ENCODE measurements at places on chromosomes 2 and 18. TPM values are rescaled to one million over a fixed set of nuclear protein-coding genes. Genes with fewer than 3 reads are reported as not detected.

DNA sequence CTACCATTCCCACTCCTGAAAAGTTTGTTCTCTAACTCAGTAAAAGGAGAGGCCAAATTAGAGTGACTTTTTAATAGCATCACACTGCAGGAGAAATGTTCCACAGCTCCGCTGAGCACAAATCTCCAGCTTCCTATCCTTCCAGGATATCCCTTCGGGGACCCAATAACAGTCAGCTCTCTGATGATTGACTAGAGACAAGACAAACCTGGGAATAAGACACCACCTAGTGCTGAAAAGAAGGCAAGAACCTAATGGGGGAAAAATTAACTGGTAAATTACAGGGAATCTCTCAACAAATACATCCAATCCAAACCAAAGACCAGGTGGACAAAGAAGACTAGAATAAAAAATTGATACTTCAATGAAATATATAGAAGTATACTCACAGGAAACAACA lies 977.1 kb upstream of the SOX11 start:
- DNase-seq, result no peak

GRCh38 chr2:204219196-204219595 lies 282.6 kb downstream of the ICOS start:
- DNase-seq, result no peak

DNA sequence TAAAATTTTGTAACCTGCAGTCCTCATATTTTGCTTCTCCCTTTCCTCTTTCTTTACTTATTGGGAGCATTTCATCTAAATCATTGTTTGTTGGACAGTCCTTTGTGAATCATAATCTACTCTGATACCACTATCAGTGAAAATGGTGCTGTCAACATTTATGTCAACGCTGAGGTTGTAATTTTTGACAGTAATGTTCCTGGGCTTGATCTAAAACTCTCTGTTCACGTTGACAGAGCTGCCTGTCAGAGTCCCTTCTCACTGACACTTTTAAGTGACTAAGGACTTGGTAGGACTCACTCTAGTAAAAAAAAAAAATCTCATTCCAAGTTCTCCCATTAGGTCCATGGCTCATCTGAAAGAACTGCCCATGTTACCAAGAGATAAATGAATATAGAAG lies 1640.8 kb upstream of the PIK3C3 start:
- DNase-seq, result no peak

GRCh38 chr2:206442474-206442832 lies 879 bp upstream of the ADAM23 start:
- DNase-seq, result no peak

DNA sequence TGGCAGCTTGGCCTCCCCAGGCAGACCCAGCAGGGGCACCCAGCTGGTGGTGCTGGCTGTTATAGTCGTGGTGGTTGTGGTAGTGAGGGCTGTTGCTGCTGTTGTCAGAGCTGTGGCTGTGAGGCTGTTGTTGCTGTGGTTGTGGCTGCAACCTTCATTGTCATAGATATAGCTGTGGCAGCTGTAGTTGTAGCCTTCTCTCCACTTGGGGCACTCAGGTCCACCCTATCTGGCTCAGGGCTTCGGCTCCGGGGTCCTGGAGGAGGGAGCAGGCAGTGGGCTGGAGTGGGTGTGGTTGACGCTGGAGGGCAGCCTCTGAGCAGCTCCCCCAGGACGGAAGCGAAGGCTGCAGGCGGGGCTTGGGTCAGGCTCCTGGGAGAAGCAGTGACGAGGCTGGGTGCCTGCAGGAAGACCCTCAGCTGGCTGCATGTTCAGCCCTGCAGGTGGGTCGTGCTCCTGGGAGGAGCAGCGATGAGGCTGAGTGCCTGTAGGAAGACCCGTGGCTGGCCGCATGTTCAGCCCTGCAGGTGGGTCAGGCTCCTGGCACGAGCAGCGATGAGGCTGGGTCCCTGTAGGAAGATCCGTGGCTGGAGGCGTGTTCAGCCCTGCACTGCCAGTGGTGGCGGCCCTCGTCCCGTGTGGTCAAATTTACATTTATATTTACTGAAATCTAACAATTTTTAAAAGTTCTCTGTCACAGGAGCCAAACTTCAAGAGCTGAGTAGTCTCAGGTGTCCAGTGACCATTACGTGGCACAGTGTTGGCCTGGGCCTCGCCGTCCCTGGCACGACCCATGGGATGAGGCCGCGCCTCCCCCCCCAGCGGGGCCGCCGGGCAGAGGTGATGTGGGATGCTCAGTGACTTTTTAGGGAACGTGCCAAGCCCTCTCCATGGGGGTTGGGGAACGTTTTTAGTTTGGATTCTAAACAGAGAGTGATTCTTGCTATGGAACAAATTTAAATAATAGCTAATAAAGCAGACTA lies 79.2 kb upstream of the PXDN start:
- no peak for DNase-seq

DNA sequence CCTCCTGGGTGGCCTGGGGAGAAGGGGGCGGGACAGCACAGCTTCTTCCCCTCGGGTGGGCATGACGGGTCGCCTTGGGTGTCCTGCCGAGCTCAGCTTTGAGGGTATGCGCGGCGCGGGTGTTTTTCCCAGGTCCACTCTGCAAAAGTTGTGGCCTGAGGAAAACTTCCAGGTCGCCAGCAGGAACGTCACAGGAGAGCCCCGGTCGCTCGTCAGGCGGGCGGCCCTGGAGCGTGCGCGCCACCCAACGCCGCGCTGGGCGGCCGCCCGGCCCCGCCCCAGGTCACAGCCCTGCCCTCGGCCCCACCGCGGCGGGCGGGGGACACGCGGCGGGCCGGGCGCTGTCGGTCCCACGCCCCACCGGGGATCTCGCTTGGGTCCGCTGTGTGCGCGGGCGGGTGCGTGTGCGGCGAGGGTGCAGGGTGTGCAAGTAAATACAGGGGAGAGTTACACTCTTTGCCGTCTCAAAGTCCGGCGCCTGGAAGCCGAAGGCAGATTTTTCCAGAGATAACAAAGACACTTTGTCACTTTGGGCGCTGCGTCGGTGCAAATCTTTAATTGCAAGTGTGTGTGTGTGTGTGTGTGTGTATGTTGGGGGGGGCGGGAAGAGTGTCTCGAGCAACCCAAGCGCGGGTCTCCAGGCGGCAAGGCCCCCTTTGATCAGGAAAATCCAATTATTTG lies 616 bp upstream of the SP5 start:
- DNase-seq, result no peak

DNA sequence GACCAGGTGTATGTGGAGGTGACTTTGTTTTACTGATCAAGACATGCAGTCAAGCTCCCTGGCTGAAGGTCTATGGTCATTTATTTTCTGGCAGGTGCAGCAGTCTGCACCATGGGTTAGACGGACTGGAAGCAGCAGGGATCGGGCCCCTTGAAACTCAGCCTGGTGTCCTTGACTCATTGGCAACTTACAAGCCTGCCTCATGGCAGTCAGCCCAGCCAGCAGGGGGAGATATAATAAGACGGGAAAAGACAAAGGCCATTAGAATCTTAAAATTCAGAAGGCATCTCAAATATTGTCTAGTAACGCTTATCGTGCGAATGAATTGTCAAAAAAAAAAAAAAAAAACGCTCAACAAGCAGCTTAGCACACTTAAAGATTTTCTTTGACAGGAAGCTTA lies 308.2 kb downstream of the EN1 start:
- no peak for DNase-seq

- no peak for DNase-seq
Measured at GRCh38 chr2:137179542-137179941, 414.2 kb downstream of the THSD7B start.

GRCh38 chr2:54084600-54084999 lies 30.8 kb upstream of the ACYP2 start:
- DNase-seq, result no peak

GRCh38 chr2:144213797-144214196 lies 306.1 kb downstream of the ZEB2 start:
- DNase-seq, result no peak

DNA sequence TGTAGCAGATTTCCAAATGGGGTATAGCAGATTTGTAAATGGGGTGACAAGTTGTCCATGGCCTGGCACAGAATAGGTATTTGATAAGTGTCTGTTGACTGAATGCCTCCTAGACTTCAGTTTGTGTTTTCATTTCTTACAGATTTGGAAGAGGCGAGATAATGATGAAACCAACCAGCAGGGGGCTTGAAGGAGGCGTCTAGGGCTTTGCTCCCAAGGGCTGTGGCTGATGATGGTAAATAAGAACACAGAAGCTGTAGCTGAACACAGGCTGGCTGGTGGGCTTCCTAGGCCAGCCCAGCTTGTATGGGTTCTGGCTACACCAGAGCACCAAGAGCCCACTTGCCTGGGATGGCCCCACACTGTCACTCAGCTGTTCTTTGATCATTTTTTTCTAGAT lies 19.4 kb downstream of the SFTPB start:
- DNase-seq, result no peak

GRCh38 chr2:142040556-142040955 lies 90.3 kb downstream of the LRP1B start:
- no peak for DNase-seq

- no peak for DNase-seq
Measured at GRCh38 chr18:59902131-59902992, 2.6 kb downstream of the PMAIP1 start.

DNA sequence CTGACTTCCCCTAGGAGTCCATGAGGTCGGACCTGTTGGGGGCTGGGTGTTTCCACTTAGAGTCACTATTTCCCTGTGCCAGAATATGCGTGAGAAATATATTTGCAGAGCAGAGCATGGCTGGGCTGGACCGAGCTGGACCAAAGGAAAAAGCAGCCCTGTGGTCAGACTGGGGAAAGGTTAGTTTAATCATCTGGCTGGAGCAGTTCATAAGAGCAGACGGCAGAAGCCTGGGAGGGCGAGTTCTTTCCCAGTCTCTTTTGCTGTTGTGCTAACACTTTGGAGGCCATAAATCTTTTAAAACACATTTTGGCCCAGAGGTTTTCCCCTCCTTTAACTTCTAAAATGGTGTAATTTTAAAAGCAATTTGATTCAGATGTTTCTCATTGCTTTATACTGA lies 66.5 kb downstream of the GLI2 start:
- no peak for DNase-seq

DNA sequence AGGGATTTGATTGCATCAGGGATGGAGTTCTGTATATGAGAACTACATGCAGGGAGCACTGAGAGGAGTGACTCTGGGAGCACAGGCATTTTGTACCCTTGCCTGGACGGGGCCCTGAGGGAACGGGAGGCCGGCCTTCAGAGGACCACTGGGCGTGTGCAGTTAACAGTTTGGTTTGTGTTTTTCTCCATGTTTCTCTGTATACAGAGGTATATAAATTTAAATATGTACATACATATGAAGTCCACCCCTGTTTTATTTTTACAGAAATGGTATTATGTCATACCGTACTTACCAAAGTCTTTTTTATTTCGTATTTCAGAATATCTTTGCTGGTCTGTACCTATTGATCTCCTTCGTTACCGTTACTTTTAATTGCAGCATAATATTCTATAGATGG lies 111.3 kb downstream of the PTPRM start:
- no peak for DNase-seq

DNA sequence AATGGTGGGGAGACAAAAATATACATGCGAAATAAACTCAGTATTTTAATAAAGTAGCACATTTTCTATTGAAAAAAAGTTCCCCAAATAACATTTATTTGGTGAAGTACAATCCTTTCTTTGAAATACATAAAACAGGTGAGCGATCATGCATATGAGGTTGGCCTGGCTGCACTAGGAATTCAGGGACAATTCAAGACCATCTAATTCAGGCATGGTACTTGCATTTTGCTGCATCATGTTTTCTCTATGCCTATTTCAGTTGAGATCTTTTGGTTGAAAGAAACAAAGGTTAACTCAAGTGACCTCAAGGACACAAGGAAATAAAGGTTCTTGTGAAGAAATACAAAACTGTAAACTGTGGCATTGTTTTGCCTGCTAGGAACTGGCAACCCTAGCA lies 19.8 kb upstream of the TAF4B start:
- DNase-seq, result no peak

GRCh38 chr2:63569740-63570139 lies 18.5 kb downstream of the WDPCP start:
- no peak for DNase-seq

GRCh38 chr2:216572582-216573578 lies 60.3 kb upstream of the IGFBP2 start:
- no peak for DNase-seq

GRCh38 chr2:168155680-168156079 lies 91.7 kb downstream of the STK39 start:
- DNase-seq, result no peak

- no peak for DNase-seq
Measured at GRCh38 chr2:104812286-104812685, 41.6 kb upstream of the POU3F3 start.

The SLC39A6 gene
- 67.9 TPM for polyA plus RNA-seq

The OSBPL1A gene
- polyA plus RNA-seq, result 46.5 TPM

The SLC9A4 gene
- polyA plus RNA-seq, result 6.7 TPM

The ACP1 gene
- 158 TPM for polyA plus RNA-seq

The CDKL4 gene
- polyA plus RNA-seq, result 1.0 TPM

The ATP9B gene
- 39.5 TPM for polyA plus RNA-seq

The GYPC gene
- 63.5 TPM for polyA plus RNA-seq

The ERBB4 gene
- 49.7 TPM for polyA plus RNA-seq

The PLGLB1 gene
- polyA plus RNA-seq, result 14.1 TPM
